ENCODE measurements at places on chromosomes 2 and 18. TPM values are rescaled to one million over a fixed set of nuclear protein-coding genes. Genes with fewer than 3 reads are reported as not detected.

GRCh38 chr18:79634186-79634585, 45.4 kb upstream of the CTDP1 start:
- no peak for DNase-seq
- no peaks in the 10 kb centered on the region for H3K4me1 ChIP-seq
- H3K27ac ChIP-seq = no peak overlapping the region
- no peak overlapping the region for H3K4me3 ChIP-seq

The FIGN gene
- total RNA-seq = 4.3 TPM

GRCh38 chr2:196399096-196399495, 227.7 kb upstream of the STK17B start:
- DNase-seq = no peak
- no peak overlapping the region for H3K4me3 ChIP-seq
- no peaks in the 10 kb centered on the region for H3K27me3 ChIP-seq
- peaks cover 9% of the 10 kb centered on the region for H3K4me1 ChIP-seq

DNA sequence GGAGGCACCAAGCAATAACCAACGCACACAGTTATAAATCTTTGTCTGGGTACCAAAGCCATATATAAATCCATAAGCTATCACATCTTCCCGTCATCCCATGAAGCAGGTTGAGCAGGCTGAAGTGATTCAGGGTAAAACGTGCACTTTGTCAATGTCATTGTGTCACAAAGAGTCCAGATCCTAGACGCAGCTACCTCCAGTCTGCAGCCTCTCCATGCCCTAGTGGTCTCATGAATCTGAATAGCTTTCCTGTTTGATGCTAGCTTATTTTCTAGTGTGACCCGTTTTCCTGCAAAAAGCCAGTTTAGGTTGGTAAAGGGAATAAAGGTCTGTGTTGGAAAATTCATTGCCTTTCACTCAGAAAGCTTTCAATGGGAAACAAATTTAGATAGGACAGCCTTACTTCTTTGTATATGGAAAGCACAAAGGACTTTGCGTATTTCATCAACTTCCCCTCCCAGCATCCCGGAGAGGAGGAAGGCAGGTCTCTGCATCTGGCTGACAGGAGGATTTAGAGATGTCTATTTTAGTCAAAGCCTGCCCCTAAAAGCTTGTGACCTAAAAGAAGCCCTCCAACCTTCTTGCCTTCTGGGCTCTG, 222.3 kb upstream of the ARL4C start:
- H3K4me3 ChIP-seq = no peak overlapping the region
- H3K4me1 ChIP-seq = no peaks in the 10 kb centered on the region
- H3K27me3 ChIP-seq = no peaks in the 10 kb centered on the region

DNA sequence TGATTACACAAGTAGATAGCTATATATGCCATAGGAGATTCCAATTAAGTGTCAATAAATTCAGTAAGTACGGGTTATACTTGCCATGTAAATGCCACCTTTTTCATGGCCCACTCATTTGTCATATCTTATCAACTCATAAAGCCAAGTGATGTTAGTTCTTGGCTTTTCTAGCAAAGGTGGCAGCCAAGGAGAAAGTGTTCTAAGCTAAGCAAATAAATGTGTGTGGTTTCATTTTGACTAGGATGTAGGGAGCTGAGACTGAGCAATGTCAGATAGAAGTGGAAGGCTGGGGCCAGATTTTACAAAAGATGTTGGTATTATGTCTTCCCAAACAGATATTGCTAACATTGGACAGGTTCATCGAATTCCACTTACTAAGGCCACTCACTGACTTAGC, 952.0 kb downstream of the SLC4A3 start:
- no peak overlapping the region for H3K4me3 ChIP-seq
- no peak overlapping the region for H3K27ac ChIP-seq
- DNase-seq = no peak
- H3K36me3 ChIP-seq = no peaks in the 10 kb centered on the region
- H3K27me3 ChIP-seq = no peaks in the 10 kb centered on the region

The IL18R1 gene
- 1.9 TPM for total RNA-seq

DNA sequence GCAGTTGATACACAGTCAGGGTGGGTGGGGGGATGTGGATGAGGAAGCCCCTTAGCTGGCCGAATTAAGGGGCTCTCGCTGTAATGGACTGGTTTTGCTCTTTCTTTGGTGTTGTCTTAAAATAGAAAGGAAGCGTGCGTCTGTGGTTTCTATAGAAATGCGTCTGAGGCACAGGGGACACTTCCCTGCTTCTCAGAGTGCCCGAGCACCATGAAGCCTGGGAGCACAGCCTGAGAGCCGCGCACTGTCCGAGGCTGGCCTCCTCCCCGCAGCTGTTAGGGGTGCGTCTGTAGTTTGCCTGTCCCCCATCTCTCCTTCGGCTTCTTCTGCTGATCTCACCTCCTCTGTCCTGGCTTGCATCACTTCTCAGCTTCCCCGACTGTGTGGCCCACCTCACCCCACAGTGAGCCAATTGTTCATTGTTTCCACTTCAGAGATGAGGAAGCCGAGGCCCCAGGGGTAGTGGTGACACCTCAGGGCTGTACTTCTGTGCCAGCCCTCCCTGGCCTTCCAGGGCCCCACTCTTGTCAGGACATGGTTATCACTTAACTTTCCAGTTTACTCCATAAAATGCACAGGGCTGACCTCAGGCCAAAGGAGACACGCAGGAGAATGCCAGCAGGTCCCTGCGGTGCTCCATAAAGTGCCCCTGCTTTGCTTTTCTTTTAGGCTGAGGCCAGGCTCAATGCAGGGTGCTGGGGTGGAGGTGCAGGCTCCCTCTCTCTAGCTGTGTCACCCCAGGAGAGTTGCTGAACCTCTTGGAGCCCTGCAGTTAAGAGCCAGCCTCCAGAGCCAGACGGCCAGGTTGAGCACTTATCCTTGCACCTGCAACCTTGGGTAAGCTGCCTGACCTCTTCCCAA, 210.6 kb downstream of the SEPTIN10 start:
- H3K4me1 ChIP-seq = peaks cover 6% of the 10 kb centered on the region
- peaks cover 3% of the 10 kb centered on the region for H3K36me3 ChIP-seq
- no peak for DNase-seq
- H3K27ac ChIP-seq = no peak overlapping the region
- H3K4me3 ChIP-seq = no peak overlapping the region

DNA sequence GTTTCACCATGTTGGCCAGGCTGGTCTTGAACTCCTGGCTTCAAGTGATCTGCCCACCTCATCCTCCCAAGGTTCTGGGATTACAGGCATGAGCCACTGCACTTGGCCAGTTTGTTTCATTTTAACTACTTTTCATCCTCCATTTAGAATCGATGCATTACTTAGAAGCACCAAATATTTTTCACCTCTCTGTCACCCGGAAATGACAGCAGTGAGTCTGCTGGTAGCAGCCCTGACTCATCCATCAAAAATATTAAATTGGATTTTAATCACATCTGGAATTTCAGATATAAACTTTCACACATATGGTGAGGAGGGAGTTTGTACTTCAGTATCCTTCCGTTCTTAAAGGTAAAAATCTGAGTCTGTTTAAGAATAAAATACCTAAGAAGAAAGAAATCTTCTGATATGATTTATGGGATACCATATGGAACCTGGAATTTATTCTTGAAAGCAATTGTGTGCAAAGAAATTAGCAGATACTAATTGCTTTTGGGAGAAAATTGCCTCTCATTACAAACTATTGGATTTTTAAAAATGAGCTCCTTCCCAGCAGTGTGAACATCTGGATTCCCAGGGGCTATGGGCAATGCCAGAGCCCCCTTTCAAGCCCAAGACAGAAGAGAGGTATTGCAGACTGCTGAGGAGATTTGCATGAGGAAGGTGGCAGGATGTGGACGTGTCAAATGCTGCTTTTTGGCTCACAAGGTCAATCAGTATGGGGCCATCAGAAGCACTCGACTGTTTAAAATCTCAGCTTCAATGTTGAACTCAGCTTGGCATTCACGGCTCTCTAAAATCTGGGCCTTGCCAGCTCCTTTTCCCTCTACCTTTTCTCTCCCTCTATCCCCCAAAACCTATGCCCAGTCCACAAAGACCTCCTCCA, 279.5 kb upstream of the SIX2 start:
- H3K27me3 ChIP-seq = no peaks in the 10 kb centered on the region
- H3K4me1 ChIP-seq = peaks cover 5% of the 10 kb centered on the region
- no peaks in the 10 kb centered on the region for H3K36me3 ChIP-seq
- H3K4me3 ChIP-seq = no peak overlapping the region
- no peak overlapping the region for H3K27ac ChIP-seq
- no peak for DNase-seq

DNA sequence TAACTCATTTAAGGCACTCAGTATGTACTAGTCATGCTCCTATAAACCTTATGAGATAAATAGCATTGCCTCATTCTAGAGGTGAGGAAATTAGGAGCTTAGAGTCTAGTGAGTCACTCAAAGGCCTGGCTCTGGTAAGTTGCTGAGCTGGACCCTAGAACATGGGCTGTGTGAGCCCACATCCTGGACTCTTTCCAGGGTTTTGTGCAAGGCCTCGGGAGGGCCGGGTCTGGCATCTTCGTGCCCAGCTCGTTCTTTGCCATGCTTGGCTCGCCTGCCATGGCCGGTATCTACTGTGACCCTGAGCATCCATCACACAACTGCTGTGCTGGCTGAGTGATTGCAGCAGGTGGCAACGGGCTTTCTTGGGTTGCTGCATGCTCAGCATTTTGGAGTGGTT, 168.0 kb downstream of the LPIN1 start:
- H3K4me1 ChIP-seq = no peaks in the 10 kb centered on the region
- no peaks in the 10 kb centered on the region for H3K27me3 ChIP-seq
- H3K27ac ChIP-seq = no peak overlapping the region
- no peak overlapping the region for H3K4me3 ChIP-seq
- H3K36me3 ChIP-seq = no peaks in the 10 kb centered on the region

DNA sequence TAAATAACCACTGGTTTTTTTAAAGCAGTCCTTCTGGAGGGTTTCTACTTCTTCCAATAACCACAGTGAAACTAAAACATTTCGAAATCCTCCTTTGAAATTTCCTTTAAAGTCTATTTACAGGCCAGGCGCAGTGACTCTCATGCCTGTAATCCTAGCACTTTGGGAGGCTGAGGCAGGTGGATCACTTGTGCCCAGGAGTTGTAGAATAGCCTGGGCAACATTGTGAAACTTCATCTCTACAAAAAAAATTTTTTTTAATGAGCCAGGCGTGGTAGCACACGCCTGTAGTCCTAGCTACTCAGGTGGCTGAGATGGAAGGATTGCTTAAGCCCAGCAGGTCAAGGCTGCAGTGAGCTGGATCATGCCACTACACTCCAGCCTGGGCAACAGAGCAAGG, 15.2 kb downstream of the KIDINS220 start:
- peak overlapping the region; percentile 5 for H3K4me3 ChIP-seq
- H3K4me1 ChIP-seq = no peaks in the 10 kb centered on the region
- peak overlapping the region; percentile 75 for H3K27ac ChIP-seq
- DNase-seq = no peak

DNA sequence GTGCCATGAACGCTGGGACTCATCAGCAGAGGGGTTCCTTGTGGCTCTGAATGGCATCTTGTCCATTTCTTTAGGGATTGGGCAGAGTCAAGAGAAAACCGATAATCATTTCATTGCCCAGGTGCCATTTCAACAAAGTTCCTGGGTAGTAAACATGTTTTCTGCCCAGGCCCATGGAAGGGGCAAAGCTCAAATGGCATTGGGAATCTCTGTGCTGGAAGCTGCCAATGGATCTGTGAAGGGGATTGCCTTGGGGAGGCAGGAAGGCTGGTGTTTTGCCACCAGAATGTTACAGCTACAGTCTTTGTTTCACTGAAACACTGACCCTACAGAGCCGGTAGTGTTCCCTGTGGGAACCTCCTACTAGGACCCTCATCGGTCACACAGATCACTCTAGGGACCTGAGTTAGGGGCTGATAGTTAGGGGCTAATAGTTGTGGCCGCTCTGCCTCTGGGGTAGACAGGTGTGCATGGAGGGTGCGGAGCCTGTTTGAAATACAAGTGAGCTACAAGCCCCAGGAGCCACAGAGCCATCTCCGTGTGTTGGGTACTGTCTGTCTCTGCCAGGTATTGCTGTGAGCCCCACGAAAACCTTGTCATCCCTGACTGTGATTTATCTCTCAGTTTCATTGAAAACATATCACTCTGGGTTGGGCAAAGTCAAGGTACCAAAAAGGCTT, 224.4 kb upstream of the COPS8 start:
- H3K4me3 ChIP-seq = no peak overlapping the region
- DNase-seq = peak; percentile 50
- no peak overlapping the region for H3K27ac ChIP-seq
- H3K4me1 ChIP-seq = no peaks in the 10 kb centered on the region
- H3K36me3 ChIP-seq = no peaks in the 10 kb centered on the region

DNA sequence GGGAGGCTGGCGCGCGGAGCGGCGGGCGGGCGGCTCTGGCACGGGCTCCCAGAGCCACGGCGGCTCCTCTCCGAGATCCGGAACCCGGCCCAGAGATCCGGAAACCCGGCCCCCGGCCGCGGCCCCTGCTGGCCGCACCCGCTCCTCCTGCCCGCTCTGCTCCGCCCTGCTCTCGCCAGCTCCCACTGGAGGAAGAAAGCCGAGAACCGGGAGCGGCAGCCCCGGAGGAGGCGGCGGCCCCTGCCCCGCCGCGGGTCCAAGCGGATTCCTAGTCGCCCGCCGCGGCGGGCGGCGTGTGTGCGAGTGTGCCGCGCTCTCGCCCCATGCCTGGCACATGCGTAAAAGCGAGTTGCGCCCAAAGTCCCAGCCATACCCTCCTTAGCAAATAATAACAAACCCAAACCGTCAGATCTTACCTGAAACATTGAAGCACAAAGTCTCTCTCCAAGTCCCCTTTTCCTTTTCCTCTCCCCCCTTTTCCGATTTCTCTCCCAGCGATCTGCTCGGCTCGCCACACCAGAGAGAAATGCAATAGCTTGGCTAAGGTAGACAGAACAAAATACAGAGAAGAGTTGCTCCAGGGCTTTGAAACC, 108.7 kb upstream of the KCTD1 start:
- H3K4me3 ChIP-seq = peak overlapping the region; percentile 79
- peak overlapping the region; percentile 87 for H3K27ac ChIP-seq
- DNase-seq = no peak
- H3K27me3 ChIP-seq = no peaks in the 10 kb centered on the region
- no peaks in the 10 kb centered on the region for H3K4me1 ChIP-seq

GRCh38 chr2:197647961-197648690, 27.3 kb downstream of the RFTN2 start:
- no peak overlapping the region for H3K4me3 ChIP-seq
- peaks cover 38% of the 10 kb centered on the region for H3K36me3 ChIP-seq
- no peaks in the 10 kb centered on the region for H3K27me3 ChIP-seq
- no peaks in the 10 kb centered on the region for H3K4me1 ChIP-seq
- H3K27ac ChIP-seq = no peak overlapping the region

The GPR17 gene
- not detected for total RNA-seq

GRCh38 chr2:206616151-206616550, 26.1 kb upstream of the FAM237A start:
- H3K4me3 ChIP-seq = no peak overlapping the region
- no peaks in the 10 kb centered on the region for H3K4me1 ChIP-seq
- DNase-seq = no peak

DNA sequence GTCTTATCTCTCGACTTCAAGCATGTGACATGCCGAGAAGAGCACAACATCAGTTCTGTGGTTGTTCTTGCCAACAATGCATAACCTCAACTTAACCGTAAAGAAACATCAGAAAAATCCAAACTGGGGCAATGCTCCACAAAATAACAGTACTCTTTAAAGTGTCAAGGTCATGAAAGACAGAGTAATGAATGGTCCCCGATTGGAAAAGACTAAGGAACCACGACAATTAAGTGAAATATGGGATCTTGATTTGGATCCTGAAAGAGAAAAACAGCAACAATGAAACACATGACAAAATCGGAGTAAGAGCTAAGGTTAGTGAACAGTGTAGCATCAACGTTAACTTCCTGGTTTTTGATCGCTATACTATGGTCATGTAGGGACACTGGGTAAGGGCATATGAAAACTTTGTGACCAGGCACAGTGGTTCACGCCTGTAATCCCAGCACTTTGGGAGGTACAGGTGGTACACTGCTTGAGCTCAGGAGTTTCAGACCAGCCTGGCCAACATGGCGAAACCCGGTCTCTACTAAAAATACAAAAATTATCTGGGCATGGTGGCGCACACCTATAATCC, 55.2 kb downstream of the UNC50 start:
- no peak for DNase-seq
- no peak overlapping the region for H3K4me3 ChIP-seq
- no peaks in the 10 kb centered on the region for H3K4me1 ChIP-seq
- H3K36me3 ChIP-seq = peaks cover under 1% of the 10 kb centered on the region
- H3K27ac ChIP-seq = no peak overlapping the region
